ENCODE measurements at places on chromosomes 7 and 10. TPM values are rescaled to one million over a fixed set of nuclear protein-coding genes. Genes with fewer than 3 reads are reported as not detected.

LIPF gene
- not detected for total RNA-seq

SLC16A9 gene
- total RNA-seq: 11.4 TPM

MICU1 gene
- 66.8 TPM for total RNA-seq

DNA sequence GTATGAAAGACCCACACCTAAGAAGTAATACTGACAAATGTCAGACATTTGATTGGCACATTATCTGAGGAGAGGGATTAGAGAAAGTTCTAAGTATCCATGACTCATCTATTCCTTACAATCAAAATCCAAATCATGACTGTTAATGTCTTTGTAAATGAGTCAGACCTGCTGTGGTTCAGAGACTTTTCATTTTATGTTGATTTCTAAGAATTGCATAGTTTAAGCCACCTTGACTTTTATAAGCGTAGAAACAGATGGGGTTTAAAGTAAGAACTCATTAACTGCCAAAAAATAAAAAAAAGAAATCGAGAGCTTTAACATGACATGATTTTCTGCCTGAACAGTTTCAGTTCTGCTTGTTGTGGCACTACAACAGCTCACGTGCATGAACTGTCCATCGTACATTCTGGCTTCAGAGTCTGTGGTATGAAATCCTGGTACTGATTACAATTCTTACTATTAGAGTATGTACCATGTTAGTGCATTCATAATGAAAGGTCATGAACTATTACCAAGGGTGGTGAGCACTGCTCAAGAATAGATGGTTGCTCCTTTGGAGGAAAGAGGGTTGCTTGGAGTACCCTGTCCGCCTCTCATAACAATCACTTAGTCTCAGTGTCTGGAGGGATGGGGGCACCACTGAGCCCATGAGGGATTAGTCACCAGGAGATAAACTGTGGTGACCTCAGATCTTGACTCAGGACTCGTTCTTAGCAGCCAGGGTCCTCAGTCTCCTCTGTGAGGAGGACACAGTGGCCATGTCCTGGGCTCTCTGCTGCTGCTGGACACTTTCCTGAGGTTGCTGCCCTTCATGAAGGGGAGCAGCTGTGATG is 42.2 kb downstream of the ACSM6 start:
- DNase-seq: no peak

DNA sequence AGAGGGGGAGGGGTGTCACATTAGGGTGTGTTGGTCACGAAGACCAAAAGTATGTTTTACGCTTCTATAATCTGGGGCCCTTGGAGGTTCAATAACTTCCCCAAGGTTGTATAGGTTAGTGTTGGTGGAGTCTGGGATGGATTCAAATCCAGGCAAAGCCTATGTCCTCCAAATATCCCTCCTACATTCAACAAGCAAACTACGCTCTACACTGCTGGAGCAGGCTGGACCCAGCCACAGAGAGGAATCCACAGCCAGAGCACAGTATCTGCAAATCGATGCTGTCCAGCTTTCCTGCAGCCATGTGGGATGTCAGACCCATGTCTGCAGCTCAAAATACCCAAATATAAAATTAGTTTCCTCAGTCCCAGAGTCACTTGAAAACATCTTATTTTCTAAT is 198.0 kb downstream of the COBL start:
- no peak for DNase-seq

DNA sequence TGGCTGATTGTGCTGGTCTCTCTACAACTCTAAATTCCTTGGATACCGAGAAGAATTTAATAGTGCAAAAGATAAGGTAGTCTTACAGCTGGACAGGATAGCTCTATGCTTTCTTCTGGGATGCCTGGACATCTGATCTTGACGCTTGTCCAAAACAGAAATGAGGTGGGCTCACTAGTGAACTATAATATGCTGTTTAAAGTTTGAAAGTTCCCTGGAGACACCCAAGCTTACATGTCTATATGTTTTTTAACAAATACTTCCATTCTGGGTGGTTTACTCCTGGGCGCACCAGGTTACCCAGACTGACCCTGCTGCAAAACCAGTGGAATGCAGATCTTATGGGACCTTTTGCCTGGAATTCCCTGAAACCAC is 702.1 kb upstream of the COBL start:
- no peak for DNase-seq

GRCh38 chr10:92142949-92143348 is 147.9 kb downstream of the CPEB3 start:
- no peak for DNase-seq

- no peak for DNase-seq
These were observed 78.5 kb upstream of the LANCL2 start for GRCh38 chr7:55286666-55287065.

GRCh38 chr10:60572511-60573194 is 183.0 kb upstream of the ANK3 start:
- DNase-seq: peak; percentile 60
